Pulmonary artery endothelial cell (primary cell): ENCODE measurements at places on chromosomes 16 and 17. TPM values are rescaled to one million over a fixed set of nuclear protein-coding genes. Genes with fewer than 3 reads are reported as not detected.

GRCh38 chr17:50186661-50187393 lies 14.6 kb downstream of the COL1A1 start:
- DNase-seq: no peak

- DNase-seq: no peak
These were observed 9.9 kb upstream of the C1QL1 start for GRCh38 chr17:44977814-44978550.

- no peak for DNase-seq
These were observed 331.2 kb upstream of the C16orf82 start for GRCh38 chr16:26735521-26735920.

GRCh38 chr16:11100239-11100750 lies 155.7 kb downstream of the SOCS1 start:
- peak; percentile 92 for DNase-seq

- DNase-seq: no peak
These were observed 44.7 kb upstream of the PRSS54 start for GRCh38 chr16:58339452-58339981.

- DNase-seq: peak; percentile 22
These were observed 23.2 kb downstream of the DYNC1LI2 start for GRCh38 chr16:66728117-66728787.

DNA sequence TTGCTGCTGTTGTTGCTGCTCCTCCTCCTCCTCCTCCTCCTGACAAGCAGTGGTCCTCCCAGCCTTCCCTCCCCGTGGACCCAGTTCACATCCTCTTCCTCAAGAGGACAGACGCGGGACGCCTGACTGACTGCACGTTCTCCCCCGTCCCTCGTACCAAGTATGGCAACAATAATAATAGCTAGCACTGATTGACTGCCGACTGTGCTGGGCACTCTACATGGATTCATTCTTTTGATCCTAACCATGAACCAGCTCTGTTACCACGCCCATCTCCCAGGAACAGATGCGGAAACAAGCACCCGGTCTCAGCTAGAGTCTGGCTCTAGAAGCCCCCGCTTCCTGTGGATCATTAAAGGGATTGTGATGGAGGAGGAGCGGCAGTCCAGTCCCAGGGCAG lies 78.0 kb downstream of the GNAO1 start:
- no peak for DNase-seq

DNA sequence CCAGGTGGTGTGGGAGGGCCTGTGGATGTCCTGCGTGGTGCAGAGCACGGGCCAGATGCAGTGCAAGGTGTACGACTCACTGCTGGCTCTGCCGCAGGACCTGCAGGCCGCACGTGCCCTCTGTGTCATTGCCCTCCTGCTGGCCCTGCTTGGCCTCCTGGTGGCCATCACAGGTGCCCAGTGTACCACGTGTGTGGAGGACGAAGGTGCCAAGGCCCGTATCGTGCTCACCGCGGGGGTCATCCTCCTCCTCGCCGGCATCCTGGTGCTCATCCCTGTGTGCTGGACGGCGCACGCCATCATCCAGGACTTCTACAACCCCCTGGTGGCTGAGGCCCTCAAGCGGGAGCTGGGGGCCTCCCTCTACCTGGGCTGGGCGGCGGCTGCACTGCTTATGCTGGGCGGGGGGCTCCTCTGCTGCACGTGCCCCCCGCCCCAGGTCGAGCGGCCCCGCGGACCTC lies 798 bp downstream of the CLDN9 start:
- DNase-seq: no peak

GRCh38 chr16:84927621-84928591 lies 83.4 kb downstream of the ZDHHC7 start:
- no peak for DNase-seq

DNA sequence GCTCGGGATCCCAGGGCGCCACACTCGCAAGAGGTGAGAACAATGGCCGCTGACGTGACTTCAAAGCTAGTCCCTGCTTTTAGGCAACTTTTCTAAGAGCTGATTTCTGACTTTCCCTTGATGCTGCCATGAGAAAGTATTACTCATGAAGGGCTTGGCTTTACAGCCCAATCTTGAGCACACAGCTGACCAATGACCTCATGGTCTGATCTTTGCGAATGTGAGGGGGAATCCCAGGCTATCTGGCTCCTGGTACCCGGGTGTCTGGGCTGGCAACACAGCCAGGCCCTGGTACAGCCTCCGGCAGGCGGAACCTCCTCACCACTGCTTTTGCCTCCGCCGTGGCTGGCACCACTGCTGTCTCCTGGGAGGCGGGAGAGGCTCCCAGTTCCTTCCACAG lies 17.5 kb downstream of the NDUFAF8 start:
- DNase-seq: no peak

- no peak for DNase-seq
These were observed 13.6 kb upstream of the ARL4D start for GRCh38 chr17:43385046-43385831.

DNA sequence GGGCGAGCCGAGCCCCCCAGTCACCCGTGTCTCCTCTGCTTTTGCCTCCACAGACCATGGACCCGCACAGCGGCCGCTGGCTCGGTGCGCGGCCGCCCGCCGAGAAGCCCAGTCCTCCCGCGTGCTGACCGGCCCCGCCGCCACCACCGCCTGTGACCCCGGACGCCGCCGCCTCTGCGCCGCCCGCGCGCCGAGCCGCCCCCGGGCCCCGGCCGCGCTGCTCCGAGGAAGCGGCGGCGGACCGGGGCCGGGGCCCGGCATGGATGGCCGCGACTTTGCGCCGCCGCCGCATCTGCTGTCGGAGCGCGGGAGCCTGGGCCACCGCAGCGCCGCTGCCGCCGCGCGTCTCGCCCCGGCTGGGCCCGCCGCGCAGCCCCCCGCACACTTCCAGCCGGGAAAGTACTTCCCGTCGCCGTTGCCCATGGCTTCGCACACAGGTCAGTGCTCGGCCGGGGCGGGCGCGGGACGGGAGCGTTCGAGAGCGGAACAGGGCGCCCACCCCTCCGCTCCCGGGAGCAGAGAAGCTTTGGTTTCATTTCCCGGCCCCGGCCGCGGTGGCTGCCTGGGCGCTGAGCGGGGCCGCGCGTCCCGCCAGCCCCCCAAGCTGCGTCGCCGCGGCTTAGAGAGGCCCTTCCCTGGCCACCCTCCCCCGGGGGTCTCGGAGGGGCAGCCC lies 4.4 kb downstream of the BAHCC1 start:
- no peak for DNase-seq

- DNase-seq: no peak
These were observed 5.1 kb upstream of the TRIM25 start for GRCh38 chr17:56918916-56919315.

DNA sequence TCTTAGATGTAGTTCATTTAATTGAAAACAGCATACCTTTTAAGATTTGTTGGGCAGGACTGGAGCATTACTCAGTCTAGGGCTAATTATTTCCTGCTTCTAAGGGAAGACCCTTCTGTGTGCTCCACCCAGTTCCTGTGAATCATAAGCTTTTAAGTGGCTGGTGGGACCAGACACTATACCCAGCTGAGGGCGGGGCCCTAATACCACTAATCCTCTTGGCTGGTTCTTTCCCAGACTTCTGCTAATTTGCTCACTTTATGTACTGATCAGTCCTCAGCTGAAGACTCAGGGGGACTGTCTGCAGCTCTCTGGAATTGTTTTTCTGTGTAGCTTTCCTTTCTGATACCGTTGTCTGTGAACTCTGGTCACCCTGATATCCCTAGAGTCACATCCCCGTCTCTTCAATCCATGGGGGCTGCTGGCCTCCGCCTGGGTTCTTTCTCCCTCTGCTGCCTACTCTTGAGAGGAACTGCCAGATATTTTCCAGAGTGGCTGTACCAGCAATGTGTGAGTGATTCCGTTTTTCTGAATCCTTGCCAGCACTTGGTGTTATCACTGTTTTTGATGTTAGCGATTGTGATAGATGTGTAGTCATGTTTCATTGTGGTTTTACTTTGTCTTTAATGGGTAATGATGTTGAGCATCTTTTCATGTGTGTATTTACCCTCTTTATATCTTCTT lies 35.1 kb downstream of the MFSD11 start:
- peak; percentile 57 for DNase-seq

DNA sequence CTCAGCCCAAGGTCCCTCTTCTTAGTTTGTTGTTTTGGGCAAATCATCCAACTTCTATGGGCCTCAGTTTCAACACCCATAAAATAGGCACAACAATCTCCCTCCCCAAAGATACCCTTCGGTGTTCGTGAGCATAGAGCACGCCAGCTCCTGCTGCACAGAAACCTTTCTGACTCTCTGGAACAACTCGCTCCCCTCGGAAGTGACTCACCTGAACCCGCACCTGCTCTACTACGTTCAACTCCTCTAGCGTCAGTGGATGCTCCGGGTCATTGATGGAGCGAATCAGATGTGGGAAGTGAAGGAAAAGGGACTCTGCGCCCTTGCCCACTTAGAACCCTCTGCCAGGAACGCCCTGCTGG lies 445 bp downstream of the CIAO2B start:
- no peak for DNase-seq

- DNase-seq: no peak
These were observed 99.4 kb upstream of the LHX1 start for GRCh38 chr17:36837939-36838272.

- DNase-seq: no peak
These were observed 3.5 kb downstream of the G6PC1 start for GRCh38 chr17:42904110-42904469.

DNA sequence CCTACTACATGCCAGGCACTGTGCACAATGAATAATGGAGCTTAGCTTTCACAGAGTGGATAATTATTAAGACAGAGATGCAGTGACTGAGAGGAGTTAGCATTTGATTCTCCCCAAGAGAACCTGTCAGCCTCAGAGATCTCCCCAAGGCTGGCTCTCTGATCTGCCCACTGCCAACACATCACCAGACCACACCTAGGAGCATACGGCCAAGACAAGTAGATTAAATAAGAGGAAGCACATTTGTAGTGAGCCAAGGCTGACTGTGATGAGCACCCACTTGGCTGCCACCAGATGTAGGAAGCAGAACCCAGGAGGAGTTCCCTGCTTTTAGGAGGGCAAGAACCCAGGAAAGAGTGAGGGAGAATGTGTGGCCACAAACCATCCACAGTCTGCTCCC lies 130.1 kb downstream of the SPACA3 start:
- no peak for DNase-seq

DNA sequence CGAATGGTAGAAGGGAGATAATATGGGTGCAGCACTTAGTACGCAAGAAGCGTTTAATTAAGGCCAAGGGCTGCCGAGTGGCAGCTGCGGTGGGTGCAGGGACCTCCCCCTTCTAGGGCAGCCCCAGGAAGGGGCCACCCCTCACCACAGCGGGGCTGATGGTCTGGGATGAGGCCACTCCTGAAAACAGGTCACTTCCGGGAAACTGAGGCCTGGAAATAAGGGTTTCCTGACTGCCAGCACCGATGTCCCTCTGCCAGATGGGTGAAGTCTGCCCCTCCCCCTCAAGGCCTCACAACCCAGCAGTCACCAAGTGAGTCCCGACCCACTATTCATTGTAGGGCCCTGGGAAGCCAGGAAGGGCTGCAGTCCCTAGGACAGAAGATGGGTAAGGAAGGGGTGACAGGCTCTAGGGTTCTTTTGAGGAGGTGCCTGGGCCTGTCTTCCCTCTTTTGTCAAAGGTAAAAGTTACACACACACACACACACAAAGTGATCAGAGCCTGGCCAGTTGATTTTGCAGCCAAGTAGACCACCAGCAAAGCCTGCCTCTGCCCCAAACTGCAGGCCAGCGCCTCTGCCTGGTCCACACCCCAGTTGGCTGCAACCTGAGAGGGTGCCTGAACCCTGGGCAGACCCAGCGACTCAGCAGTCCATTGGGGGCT lies 12.5 kb downstream of the SREBF1 start:
- no peak for DNase-seq

- DNase-seq: no peak
These were observed 86.0 kb downstream of the AIPL1 start for GRCh38 chr17:6348891-6349290.

DNA sequence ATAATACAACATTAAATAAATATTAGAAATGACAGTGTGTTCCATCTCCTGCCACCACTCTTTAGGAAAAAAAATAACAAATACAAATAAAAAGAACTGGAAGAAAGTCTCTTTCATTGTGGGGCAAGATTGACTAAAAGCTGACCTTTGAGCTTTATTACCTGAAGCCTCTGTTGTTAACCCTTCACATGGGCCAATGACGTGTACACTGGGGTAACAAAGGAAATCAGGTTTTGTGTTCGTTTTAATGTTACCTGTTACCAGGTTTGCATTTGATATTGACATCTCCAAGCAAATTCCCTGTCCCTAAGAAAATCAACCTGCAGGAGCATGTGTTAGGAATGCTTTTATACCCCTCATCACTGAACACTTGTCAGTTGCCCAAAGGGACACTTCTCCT lies 39.0 kb downstream of the NLK start:
- no peak for DNase-seq

DNA sequence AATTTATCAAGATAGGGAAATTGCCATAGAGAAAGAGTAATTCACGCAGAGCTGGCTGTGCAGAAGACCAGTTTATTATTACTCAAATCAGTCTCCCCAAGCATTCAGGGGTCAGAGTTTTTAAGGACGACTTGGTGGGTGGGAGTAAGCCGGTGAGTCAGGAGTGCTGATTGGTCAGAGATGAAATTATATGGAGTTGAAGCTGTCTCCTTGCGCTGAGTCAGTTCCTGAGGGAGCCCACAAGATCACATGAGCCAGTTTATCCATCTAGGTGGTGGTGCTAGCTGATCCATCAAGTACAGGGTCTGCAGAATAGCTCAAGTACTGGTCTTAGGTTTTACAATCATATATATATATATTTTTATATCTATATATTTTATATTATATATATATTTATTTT lies 6.0 kb upstream of the AQP8 start:
- DNase-seq: no peak

DNA sequence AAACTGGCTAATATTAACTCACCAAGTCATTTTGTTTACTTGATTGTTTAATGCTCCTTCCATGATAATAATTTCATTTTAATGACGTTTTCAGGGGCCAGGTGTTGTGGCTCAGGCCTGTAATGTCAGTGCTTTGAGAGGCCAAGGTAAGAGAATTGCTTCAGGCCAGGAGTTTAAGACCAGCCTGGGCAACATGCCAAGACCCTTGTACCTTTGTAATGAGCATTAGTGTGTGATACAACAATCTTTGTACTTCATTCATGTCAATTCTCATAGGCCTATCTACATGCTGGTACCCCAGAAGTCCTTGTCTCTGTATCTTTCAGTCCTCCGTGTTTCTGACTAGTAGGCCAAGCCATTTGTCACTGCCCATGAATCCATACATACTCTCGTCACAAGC lies 296.9 kb downstream of the ZFHX3 start:
- DNase-seq: no peak

Gene CES3
- total RNA-seq: not detected in 2 replicates

Gene OR1E2
- not detected in 2 replicates for total RNA-seq

Gene TPSAB1
- total RNA-seq: not detected in 2 replicates

Gene CIITA
- total RNA-seq: 0.07 and 0.14 TPM in 2 replicates

Gene CD300LB
- not detected in 2 replicates for total RNA-seq

Gene CDH3
- under 0.01 and 0.18 TPM in 2 replicates for total RNA-seq

Gene PRSS22
- not detected in 2 replicates for total RNA-seq

Gene MFAP4
- total RNA-seq: not detected in 2 replicates

Gene RCVRN
- not detected in 2 replicates for total RNA-seq

Gene RBFOX1
- not detected in 2 replicates for total RNA-seq

Gene FAM171A2
- 3.7 and 6.1 TPM in 2 replicates for total RNA-seq

Gene ADAD2
- not detected in 2 replicates for total RNA-seq

Gene CACNB1
- 2.0 and 2.3 TPM in 2 replicates for total RNA-seq

Gene VTN
- 0.07 and 0.46 TPM in 2 replicates for total RNA-seq
